ENCODE measurements at places on chromosomes 6 and 20.

DNA sequence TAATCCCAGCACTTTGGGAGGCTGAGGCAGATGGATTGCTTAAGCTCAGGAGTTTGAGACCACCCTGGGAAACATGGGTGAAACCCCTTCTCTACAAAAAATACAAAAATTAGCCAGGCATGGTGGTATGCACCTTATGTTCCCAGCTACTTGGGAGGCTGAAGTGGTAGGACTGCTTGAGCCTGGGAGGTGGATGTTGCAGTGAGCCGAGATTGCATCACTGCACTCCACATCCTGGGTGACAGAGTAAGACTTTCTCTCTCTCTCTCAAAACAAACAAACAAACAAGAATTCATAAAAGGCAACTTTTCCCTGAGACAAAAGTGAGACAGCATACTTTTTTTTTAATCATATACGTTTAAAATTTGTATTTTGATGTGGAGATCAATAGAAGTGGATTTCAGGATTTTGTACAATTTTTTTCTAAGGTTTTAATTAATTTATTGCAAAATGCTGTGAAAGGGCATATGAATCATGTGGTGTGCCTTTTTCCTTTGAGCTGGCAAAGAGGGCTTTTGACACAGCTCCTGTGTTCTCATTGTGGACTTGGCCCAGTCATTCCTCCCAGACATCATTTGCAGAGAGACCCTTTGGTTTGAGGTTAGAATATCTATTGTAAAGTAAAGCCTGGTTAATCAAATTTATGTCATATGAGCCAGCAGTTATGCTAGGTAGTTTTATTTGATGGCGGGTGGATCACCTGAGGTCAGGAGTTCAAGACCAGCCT, 77.1 kb downstream of the TULP4 start:
- no peak for DNase-seq

- DNase-seq: peak; percentile 36
These were observed 243.1 kb downstream of the ALDH8A1 start for GRCh38 chr6:134706806-134707205.

DNA sequence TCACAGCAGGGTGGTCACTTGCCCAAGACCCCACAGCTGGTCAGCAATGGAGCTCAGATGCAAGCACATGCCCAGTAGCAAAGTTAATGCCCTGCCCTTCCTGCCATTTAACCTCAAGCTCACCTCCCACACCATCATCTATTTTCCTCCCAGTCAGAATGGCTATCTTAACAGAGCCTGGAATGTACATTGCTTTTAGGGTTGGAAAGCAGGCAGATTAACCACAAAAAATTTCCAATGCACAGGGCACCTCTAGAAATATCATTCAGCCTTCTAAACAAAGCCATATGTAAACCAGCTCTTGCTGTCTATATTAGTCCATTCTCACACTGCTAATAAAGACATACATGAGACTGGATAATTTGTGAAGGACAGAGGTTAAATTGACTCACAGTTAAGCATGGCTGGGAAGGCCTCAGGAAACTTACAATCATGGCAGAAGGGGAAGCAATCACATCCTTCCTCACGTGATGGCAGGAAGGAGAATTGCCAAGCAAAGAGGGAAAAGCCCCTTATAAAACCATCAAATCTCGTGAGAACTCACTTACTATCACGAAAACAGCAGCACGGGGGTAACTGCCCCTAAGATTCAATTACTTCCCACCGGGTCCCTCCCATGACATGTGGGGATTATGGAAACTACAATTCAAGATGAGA, 106.9 kb downstream of the FYN start:
- DNase-seq: peak; percentile 69

GRCh38 chr6:157881342-157881741, 58.3 kb downstream of the SNX9 start:
- no peak for DNase-seq

DNA sequence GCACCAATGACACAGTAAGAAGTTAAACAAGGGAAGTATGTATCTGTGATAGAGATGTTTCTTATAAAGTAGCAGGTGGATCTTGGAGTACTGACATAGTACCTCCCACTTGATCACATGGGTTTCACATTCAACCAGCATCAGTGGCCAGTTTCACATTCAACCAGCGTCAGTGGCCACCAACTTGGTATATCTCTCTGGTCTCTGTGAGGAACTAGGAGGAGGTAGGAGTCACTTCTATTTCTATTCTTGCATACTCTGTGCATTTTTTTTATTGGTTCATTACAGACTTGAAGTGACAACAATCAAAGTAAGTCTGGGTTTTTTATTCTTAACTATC, 200.3 kb upstream of the SIM1 start:
- DNase-seq: no peak

DNA sequence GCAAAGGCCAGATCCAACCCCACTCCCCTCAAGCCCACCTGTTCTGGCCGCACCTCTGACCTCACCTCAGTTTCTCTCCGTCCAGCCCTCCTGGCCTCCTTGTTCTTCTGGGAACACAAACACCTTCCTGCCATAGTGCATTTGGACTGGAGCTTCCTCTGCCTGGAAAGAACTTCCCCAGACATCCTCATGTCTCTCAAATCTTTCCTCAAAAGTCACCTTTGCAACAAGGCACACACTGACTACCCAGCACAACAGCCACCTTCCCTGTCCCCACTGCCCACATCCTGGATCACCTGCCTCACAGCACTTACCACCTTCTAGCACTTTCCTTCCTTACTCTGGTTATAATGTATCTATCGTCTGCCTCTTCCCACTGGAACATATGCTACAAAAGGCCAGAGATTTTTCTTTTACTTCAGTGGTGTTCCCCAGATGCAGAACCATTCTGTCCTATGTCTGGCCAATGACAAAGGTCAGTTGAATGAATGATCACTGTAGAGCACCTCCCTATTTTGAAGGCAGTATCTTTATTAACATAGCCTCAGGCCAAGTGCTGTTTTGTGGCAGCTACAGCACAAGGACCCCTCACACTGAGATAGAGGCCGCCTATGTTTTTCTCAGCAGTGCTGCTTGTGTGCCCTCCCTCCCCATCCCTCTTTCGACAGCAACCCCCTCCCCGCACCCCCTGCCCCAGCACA, 4.1 kb downstream of the HLA-B start:
- no peak for DNase-seq

DNA sequence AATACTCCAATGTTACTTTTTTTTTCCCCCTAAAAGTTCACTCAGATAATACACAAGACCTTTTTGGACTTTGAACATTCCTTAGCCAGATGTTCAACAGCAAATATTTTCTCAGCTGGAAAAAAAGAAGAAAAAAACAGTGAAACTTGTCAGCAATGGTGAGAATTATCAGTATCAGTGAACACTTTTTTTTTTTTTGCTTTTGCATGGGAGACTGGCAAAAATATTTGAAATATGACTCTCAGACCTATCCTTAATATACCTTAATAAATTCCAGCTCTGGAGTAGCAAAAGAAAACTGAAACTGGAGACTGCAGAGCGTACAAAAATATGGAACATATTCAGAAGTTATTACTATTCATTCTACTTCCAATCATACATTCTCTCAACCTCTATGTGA, 92.3 kb downstream of the RFPL4B start:
- no peak for DNase-seq

GRCh38 chr6:105757512-105758200, 328.5 kb upstream of the PRDM1 start:
- no peak for DNase-seq

DNA sequence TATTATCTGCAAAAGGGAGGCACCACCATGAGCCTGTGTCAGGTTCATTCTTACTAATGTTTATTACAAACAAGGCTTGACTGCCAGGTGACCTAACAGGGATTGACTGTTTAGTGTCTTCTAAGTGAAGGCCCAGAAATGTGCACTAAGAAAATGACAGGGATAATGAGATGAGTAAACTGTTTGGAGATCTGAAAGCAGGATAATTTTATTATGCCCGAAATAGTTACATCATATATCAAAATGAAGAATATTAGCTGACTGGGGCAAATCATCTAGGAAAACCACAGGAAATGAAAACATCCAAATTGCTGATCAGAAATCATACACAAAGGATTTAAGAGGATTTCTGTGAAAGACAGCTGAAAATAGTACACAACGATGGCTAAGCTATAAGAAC, 516.7 kb downstream of the HDGFL1 start:
- DNase-seq: no peak

DNA sequence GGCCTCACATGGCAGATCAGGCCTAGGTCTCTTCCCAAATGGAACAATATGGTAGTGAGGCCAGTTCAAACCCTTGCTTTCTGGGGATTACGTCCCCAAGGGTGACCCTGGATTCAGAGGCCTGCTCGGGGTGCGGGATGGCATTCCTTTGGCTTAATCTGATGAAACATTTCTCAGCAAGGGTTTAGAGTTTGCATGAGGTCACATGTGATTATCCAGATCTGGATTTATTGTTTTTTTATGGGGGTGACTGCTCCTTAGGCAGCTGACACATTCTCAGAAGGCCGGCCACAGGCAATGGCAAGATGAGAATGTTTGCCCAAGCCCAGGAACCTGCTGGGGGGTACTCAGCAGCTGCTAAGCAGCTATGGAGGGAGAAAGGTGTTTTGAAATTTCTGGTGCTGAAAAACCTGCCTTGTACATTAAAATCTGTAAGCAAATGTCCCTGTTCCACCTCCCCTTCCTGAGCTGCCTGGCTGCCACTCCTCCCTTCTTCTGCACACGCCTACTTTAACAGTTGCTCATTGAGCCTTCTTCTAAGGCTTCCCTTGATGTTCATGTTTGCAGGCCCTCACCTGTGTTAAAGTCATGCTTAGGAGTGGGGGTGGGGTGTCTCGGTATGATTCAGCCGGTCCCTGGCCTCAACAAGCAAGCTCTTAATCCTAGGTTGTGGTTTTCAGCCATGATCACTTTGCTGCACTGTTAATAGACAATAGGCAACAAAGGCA, 37.9 kb upstream of the FUCA2 start:
- DNase-seq: no peak

GRCh38 chr20:48298851-48299484, 513.7 kb upstream of the SULF2 start:
- peak; percentile 82 for DNase-seq

GRCh38 chr6:50654155-50654554, 59.2 kb upstream of the TFAP2D start:
- no peak for DNase-seq

- DNase-seq: no peak
These were observed 14.9 kb downstream of the IL17A start for GRCh38 chr6:52201046-52201445.

DNA sequence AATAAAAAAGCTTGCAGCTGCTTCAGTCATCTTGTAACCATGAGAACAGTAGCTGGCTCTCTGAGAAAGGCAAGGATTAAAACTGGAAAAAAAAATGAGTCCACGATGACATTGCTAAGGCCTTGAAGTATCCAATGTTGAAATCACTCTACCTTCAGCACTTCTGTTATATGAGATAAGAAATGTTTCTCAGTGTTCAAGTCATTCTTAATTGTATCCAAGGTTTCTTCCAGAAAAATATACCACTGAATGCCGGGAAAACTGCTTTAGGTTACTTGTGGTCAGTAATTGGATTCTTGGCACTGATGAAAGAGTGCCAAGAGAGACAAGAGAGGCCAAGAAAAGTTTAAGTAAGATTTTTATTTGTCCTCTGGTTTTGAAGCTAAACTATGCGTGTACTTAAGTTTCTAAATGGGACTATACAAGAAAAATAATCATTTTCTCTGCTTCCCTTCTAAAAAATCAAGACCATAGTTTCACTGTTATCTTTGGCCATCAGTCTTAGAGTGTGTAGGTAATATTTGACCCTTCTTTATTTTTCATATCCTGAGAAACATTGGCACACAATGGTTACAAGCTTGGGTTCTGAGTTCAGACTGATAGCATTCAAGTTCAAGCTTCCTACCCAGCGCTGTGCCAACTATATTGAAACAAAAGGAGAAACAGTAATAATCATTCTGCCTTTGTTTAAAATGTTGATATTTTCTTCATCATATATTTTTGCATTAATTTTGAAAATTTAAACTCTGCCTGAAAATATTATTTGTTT, 84.6 kb downstream of the TRDN start:
- no peak for DNase-seq

DNA sequence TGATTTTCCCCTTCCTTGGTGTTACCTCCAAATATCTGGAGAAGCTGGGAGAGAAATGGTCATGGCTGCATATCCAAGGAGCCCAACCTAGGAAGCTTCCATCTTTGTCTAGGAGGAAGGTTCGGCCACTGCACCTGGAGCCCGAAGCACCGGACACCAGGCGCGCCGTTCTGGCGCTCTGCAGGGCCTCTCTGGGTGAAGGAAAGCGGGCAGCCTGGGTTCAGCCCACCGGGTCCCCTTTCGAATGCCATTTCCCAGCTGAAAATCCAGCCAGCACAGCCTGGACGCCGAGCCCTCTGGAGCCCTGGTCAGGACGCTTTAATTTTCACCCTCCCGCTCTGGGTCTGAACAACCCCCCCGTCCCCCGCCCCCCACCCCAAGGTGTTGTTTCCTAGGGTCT, 1.2 kb downstream of the LINC00237 start:
- DNase-seq: no peak

DNA sequence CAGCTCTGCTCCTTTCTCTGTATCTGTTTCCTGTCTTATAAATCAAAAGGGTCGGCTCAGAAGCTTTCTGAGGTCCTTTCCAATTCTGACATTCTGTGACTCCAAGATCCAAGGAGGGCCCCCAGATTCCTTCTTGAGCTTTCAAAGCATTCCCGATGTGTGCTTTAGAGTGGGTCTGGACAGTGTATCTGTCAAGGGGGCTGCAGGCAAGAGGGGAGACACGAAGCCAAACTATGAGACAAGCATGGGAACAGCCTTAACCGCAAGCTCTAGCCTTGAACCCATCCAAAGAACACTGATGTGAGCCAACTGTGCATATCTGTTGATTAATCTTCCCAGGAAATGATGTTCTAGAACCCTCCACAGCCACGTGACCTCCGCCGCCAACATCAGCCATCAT, 73.8 kb downstream of the TSHZ2 start:
- no peak for DNase-seq

- no peak for DNase-seq
These were observed 590.0 kb upstream of the NOX3 start for GRCh38 chr6:156045401-156046267.

- DNase-seq: no peak
These were observed 2.6 kb upstream of the ANKRD6 start for GRCh38 chr6:89430201-89430962.

DNA sequence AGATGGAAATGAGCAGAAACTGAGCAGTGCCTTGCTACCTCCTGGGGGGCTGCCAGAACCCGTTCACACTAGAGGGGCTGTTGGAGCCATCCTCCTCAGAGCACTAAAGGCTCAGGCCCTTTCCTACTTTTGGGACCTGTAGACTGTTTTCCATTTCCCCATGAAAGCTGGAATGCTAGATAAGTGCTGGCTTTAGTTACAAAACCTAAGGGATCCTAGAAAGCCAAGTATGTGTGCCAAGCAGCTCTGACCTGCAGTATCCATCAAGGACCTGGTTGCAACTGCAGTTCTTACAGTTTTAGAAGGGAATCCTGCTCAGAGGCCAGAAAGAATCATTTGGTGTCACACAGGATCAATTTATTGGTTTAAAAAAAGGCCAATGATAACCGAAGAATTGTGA, 176.7 kb upstream of the COL21A1 start:
- no peak for DNase-seq

GRCh38 chr6:82863781-82864180, 201.9 kb downstream of the UBE3D start:
- DNase-seq: no peak

All from AG10803 (cell line).